Articular chondrocyte of knee joint (primary cell): ENCODE measurements at places on chromosomes 3 and 15. TPM values are rescaled to one million over a fixed set of nuclear protein-coding genes. Genes with fewer than 3 reads are reported as not detected.

NFKBIZ gene
- 46.9 and 127 TPM in 2 replicates for total RNA-seq

IL17RE gene
- total RNA-seq, result 1.1 and 1.4 TPM in 2 replicates

GP5 gene
- under 0.01 and 0.13 TPM in 2 replicates for total RNA-seq

ARRDC4 gene
- 7.7 and 15.1 TPM in 2 replicates for total RNA-seq

EXD1 gene
- not detected in 2 replicates for total RNA-seq

TP63 gene
- total RNA-seq, result 1.9 and 2.0 TPM in 2 replicates

NR2E3 gene
- total RNA-seq, result not detected in 2 replicates

NPAP1 gene
- 0.11 TPM in 1 of 2 replicates, not detected in the other for total RNA-seq

SMAD6 gene
- total RNA-seq, result 86.9 and 91.2 TPM in 2 replicates

SYNPR gene
- total RNA-seq, result not detected in 2 replicates

NOP10 gene
- 159 and 172 TPM in 2 replicates for total RNA-seq

HRH1 gene
- total RNA-seq, result 34.6 and 41.0 TPM in 2 replicates

BHLHE40 gene
- 76.0 and 76.5 TPM in 2 replicates for total RNA-seq

VPS18 gene
- 37.6 and 38.8 TPM in 2 replicates for total RNA-seq

WDR93 gene
- 0.26 and 0.32 TPM in 2 replicates for total RNA-seq

ALCAM gene
- 94.3 and 128 TPM in 2 replicates for total RNA-seq

MRAS gene
- total RNA-seq, result 37.0 and 48.0 TPM in 2 replicates

ADAMTS17 gene
- 3.7 and 5.0 TPM in 2 replicates for total RNA-seq

CTDSPL gene
- total RNA-seq, result 36.1 and 36.3 TPM in 2 replicates

WDR49 gene
- total RNA-seq, result 0.26 and 0.65 TPM in 2 replicates

KBTBD12 gene
- under 0.01 TPM in 1 of 2 replicates, not detected in the other for total RNA-seq

CILP gene
- total RNA-seq, result 4.6 and 13.8 TPM in 2 replicates

SETD5 gene
- total RNA-seq, result 88.4 and 113 TPM in 2 replicates

ZFYVE19 gene
- total RNA-seq, result 14.6 and 22.3 TPM in 2 replicates

FEZF2 gene
- not detected in 2 replicates for total RNA-seq

GOLGA6L26 gene
- total RNA-seq, result not detected in 2 replicates

NIT2 gene
- total RNA-seq, result 28.5 and 29.7 TPM in 2 replicates
